ENCODE measurements at places on chromosomes 2 and 18.

DNA sequence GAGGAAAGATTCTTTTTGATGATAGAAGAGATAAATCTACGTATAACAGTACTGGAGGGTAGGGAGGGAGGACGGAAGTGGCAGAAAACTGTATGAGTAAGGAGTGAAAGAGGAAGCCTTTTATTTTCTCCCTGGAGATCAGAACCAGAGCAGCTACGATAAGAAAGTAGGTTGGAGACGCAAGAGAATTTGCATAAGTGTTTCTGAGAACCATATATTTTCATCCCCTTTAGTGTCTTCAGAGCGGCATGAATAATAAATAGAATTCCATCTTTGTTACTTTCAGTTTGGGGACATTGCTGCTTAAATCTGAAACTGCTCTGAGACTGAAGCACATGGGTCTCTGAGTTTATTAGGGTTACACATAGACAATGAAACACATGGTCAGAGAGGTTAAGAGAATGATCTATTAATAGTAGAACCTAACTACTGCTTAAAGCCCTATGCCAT is 230.2 kb upstream of the TNP1 start:
- no peak for DNase-seq

- DNase-seq, result no peak
Measured at GRCh38 chr18:7646174-7646886, 79.2 kb downstream of the PTPRM start.

DNA sequence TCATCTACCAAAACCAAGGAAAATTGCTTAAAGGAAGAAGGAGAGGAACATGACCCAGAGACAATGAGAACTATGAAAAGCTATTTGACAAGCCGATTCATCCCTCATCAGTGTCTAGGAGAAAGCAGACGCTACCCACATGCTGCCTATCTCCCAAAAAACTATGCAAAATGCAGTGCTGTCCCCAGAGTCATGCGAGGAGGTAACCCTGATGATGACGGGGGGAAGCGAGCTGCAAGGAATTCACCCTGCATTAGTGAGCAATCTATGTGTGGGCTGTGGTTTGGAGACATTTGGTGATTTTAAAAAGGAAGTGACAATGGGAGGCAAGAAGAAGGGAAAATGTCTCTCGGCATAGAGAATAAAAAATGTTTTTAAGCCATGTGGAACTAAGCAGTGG is 472.7 kb downstream of the CMPK2 start:
- DNase-seq, result no peak

DNA sequence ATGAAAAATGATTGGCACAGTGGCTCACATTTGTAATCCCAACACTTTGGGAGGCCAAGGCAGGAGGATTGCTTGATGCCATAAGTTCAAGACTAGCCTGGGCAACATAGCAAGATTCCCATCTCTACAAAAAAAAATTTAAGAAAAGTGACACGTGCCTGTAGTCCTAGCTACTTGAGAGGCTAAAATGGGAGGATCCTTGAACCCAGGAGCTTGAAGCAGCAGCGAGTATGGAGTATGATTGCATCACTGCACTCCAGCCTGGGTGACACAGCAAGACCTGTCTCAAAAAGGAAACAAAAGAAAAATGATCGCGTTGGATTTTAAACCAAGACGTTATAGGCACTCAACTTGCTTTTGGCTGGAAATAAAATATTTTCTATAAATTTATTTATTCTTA is 37.8 kb upstream of the CREB1 start:
- no peak for DNase-seq

GRCh38 chr2:108287169-108287568 is 1.5 kb upstream of the SULT1C2 start:
- DNase-seq, result no peak

GRCh38 chr18:33873112-33873511 is 295.1 kb downstream of the ASXL3 start:
- no peak for DNase-seq

GRCh38 chr2:224689539-224689938 is 26.6 kb downstream of the CCDC195 start:
- DNase-seq, result no peak

- DNase-seq, result no peak
Measured at GRCh38 chr18:80191264-80191663, 56.0 kb downstream of the PARD6G start.

DNA sequence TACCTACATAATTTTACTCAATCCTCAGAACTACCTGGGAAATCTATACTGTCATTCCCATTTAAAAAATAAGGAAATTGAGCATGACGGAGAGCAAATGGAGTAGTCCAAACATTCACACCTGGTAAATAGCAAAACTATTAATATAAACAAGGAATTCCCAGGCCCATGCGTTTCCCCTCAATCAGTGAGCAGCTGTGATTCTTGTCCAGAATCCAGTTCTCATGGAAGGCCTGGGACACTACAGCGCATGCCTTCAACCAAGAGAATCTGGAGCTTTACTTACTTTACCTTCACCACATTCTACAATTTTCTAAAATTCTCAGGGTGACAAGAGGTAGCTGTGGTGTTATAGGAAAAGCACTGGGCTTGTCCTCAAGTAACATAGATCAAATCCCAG is 259.0 kb downstream of the LRATD1 start:
- no peak for DNase-seq

DNA sequence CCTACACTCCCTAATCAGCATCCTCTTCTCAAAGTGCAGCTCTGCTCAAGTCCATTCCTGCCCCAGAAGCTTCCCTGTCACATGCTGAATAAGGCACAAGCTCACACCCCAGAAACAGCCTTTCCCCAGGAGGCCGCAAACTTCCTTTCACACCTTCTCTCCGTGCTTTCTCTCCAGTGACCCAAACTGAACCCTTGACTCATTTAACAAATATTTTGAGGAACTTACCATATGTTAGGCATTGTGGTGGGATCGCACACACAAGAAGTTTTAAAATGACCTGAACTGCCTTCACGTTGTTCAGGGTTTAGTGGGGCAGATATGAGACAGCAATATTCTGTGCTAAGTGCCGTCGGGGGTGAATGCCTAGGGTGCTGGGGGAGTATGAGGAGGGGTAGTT is 161.3 kb downstream of the INSIG2 start:
- DNase-seq, result no peak

DNA sequence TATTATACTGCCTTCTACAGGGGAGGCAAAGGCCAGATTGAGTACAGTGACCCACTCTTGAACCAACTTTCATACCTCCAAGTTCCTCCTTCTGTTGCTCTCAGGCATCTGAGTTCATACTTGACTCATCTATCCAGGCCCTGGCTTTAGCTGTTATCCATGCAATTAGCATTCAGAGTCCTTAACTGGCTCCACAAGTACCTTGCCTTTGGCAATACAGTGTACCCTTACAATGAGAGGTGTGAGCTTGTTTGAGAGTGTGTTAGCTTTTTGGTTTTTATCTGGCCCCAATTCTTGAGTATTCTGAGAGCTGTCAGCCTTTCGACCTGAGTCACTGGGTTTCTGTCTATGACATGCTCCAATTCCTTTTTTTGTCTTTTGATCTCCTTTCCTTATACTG is 60.2 kb downstream of the EHD3 start:
- no peak for DNase-seq

- no peak for DNase-seq
Measured at GRCh38 chr2:17149945-17150344, 368.3 kb downstream of the RAD51AP2 start.

GRCh38 chr2:179186126-179186525 is 78.5 kb downstream of the SESTD1 start:
- DNase-seq, result no peak

GRCh38 chr2:44097322-44097907 is 71.3 kb upstream of the PPM1B start:
- DNase-seq, result no peak

DNA sequence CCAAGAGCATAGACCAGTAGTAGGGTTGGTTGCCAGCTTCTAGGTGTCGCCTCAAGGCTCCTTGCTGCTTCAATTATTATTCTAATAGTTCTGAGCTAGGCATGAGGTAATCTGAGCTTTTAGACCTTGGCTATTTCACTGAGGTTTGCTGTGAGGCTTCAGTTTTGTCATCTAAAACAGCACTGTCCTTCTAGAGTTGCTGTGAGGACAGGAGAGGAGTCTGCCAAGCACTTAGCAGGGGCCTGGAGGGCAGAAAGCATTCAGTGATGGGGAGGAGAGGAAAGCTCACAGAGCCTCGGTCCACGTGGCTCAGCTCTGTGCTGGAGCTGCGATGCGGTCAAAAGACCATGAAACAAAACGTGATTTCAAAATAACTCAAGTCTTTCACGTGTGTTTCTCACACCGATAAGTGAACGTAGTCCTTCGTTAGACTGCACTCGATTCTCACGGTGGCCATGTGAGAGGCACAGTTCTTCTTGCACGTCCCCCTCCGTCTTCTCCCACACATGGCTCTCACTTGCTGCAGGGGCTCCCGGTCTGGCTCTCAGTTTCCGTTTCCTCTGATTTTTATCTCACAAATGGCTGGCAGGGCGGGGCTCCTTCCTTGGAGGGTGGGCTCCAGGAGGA is 113.7 kb downstream of the B3GNT2 start:
- no peak for DNase-seq

DNA sequence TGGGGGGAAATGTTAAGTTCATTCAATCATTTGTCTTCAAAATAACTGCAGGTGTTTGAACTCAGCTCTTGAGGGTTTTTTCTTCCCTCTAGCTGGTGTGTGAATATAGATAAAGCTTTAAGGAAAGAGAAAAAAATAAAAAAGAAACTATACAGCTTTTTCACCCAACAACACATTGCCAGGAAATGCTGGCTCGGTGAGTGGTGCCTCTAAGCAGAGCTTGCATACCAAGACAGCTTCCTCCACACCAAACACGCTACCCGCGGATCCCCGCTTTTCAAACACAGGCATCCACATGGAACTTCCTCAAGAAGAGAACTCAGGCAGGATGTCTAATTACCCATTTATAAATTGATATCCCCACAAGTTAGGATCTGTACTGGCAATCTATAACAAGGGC is 69.8 kb upstream of the TANK start:
- DNase-seq, result no peak

GRCh38 chr2:181309586-181309985 is 147.6 kb upstream of the ITGA4 start:
- DNase-seq, result no peak

GRCh38 chr18:22606563-22607283 is 189.0 kb upstream of the CTAGE1 start:
- no peak for DNase-seq

GRCh38 chr2:172285010-172285621 is 142.3 kb upstream of the ITGA6 start:
- no peak for DNase-seq

DNA sequence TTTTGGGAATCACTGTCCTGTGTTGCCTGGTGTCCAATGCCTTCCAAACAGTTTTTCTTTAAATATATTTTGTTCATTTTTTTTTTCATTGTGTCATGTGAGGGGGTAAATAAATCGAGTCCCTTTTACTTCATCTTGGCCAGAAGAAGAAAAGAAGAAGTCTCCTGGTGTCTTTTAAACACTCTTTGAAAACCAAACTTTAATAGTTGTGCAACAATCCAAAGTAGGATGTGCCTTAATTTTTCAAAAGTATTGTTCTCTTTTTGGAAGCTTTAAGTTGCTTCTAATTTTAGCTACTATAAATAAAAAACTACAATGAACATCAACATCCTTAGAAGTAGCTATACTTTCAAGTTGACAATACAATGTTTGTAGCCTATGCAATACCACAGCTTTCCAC is 154.9 kb downstream of the ATAD2B start:
- DNase-seq, result no peak

- peak; percentile 66 for DNase-seq
Measured at GRCh38 chr2:217993817-217994463, 8.9 kb downstream of the TNS1 start.

DNA sequence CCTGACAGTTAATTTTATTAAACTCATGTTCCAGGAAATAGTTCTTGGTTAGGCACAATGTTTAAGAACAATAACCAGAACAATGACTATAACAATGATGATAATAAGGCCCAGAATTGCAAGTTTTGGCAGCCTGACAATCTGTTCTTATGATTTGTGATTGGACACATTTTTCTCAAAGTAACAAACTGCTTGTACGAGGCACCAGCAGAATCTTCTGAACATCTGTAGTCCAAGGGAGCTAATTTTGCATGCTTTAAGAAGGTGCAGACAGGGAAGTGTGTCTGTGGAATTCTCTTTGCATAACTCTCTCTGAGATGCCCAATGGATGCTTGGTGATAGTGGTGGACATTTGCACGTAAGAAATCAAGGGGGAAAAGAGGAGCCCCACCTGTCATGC is 709.3 kb downstream of the SLC4A3 start:
- no peak for DNase-seq

- DNase-seq, result no peak
Measured at GRCh38 chr18:55906536-55906935, 318.5 kb upstream of the TCF4 start.

DNA sequence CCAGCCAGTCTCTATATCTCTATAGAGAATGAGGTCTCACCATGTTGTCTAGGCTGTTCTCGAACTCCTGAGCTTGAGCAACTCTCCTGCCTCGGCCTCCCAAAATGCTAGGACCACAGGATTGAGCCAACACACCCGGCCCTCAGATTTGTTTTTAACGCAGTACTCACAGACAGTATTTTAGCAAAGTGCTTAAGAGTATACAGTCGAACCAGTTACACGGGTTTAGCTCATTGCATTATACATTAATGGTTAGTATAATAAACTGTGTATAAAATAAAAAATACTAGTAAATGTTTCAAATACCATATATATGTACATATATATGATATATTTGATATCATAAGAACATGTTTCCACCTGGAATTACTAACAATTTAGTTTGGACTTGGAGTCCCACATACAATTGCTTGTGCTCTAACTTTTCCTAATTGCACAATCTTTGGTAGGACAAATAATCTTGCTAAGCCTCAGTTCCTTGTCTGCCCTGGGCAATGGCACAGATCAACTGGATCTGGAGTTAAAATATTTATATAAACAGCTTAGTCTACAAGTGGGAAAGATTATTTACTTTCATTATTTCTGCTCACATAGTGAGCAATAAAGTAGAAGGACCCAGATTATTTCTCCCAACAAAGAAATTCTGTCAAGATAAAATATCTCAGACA is 508.9 kb upstream of the LRATD1 start:
- no peak for DNase-seq

GRCh38 chr18:79274823-79275222 is 120.9 kb upstream of the NFATC1 start:
- DNase-seq, result no peak

DNA sequence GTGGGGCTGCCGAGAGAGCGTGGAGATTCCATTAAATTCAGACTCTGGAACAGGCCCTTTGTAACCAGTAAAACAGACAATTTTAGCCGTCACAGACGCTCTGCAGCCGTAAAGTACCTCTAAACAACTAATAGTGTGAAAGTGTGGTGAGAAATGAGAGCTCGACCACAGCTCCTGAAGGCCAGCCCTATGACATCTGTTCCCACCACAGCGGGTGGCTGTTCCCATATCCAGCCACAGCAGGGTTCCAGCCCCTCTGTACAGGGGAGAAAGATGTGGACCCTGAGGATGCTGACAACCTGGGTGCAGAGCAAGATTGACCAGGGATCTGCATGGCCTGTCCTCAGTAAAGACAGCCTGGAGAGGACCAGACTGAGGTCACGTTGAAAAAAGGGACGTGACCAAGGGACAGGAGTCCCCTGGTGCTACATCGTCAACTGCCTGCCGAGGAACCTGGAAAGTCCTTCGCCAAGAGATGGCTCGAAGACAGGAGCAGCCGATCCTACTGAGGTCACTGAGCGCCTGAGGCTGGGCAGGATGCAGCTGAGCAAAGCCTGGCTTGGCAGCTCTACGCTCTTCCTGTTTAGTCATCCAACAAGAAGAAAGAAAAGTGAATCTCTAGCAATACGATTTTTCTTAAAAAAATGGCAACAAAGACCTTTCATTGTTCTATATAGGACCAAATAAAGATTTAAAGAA is 831.7 kb downstream of the RNF144A start:
- no peak for DNase-seq

- no peak for DNase-seq
Measured at GRCh38 chr18:10936176-10937053, 213.0 kb downstream of the PIEZO2 start.
